ENCODE measurements at places on chromosomes 11 and 22. TPM values are rescaled to one million over a fixed set of nuclear protein-coding genes. Genes with fewer than 3 reads are reported as not detected.

- DNase-seq: no peak
Measured at GRCh38 chr11:94148189-94148588, 19.5 kb downstream of the PANX1 start.

DNA sequence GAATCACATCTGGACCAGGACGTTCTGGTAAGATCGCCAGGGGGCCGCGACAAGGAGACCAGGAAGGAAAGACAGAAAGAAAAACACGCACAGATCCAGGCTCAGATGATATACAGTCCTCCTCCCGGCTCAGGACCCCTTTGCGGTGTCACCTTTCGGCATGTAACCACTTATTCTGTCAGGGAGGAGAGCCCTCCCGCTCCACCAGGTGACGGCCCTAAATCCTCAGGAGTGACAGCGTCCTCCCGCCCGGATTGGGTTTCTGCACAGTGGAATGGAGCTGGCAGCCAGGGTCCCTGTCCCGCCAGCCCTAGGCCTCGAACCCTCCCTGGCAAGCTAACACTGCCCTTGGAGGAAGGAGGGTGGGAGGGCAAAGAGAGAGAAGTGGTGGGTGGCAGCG, 24.3 kb upstream of the KCNQ1OT1 start:
- DNase-seq: no peak

DNA sequence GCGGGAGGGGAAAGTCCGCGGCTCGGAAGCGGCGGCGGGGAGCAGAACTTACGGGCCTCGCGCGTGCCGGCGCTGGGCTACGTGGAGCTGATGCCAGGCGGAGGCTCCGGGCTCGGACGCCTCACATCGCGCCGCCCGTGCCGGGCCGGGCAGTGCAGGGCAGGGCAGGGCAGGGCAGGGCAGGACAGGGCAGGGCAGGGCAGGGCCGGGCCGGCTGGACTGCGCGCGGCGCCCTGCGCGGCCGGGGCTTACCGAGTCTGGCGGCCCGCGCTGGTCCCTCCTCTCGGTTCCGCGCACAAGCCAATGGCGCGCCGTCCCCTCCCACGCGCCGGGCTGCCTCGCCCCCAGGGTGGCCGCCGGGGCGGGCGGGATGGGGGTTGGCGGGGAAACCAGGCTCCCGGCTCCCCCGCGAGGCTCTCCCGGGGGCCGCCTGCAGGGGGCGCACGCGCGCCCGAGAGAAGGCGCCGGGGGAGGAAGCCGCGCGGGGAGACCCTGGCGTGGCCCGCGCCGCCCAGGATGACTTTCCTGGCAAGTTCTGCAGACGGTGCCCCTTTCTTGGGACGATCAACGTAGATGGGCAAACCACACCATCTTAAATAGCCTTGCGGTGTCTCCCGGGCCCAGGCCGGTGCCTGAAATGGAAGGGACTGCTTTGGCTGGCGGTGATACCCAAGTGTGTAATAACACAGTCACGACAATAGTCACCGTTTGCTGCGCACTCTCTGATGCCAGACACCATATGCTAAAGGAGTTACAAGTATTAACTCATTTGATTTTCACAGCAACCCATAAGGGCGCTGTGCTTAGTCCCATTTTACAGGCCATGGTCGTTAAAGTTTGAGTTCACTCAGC, at the start of gene TP53I11:
Gene TP53I11, minus strand, starts transcription at position 259 of the 852 bp plus-strand sequence. CDS start 12,548 bp downstream, outside the sequence.
- peak; percentile 68 for DNase-seq

DNA sequence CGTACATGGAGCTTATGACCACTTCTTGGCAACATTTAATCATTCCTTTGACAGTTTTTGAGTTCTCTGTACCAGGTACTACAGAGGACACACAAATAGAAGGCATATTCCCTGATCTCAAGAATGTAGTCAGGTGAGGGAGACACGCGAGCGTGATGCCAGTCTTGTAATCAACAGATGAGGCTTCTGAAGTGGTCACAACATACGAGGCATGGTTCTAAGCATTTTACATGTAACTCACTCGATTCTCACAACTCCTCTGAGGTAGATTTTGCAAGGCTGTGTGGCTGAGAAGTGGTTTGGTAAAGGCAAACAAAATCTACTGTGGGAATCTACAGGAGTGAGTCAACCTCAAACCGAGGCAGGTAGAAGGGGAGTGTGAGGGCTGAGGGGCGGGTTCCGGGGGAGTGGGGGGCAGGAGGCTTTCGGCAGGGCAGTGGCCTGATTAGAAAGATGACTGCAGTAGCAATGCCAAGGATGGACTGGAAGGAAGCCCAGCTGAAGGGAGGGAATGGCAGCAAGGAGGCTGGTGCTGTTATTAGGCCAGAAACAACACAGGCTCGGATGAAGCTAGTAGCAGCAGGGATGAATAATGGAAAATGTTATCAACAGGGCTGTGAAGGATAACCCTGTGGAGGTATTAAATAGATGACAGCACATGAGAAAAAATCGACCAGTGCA, 63.8 kb downstream of the ST14 start:
- no peak for DNase-seq

DNA sequence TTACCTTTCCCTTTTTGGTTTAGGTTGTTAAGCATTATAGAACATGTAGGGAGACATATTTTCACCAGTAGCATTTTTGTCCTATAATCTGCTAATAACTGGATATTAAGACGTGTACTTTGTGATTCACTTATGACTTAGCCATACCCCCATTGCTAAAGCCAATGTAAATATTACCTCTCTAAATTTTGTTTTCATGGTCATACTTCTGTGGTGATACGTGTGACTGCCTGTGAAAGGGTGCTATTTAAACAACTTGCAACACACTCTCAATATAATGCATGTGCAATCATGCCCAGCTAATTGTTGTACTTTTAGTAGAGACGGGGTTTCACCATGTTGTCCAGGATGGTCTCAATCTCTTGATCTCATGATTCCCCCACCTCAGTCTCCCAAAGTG, 36.2 kb upstream of the PAK1 start:
- no peak for DNase-seq

DNA sequence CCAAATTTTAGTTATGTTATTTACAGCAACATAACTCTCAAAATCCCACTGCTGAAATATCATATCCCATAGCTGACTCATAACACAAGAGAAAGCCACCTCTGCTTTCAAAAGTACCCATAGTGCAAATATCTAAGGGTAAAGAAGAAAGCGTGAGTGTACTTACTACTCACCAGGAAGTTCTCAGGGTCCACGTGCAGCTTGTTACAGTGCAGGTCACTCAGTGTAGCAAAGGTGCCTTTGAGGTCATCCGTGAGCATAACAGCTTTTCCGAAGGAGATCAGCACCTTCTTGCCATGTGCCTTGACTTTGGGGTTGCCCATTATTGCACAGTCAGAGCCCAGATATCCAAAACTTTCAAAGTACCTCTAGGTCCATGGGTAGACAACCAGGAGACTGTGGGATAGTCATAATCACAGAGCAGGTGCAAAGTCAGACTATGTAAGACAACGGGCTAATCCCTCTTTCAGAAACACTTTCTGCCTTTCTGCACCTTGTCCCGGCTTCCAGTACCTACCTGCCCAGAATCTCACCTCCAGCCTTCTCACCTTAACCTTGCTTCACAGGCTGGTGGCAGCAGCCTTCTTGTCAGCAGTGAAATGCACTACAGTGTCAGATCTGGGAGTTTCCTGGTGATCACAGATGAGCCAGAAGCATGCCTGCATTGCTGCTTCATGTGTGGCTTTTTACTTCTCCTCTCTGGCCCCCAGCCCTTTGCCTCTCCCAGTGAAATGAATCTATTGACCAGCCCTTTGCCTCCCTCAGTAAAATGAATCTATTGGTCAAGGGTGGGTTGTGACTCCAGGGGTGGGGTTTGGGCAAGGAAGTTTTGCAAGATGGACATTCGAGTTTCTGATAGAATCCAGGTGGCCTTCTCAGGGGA, 6.5 kb downstream of the HBG1 start:
- no peak for DNase-seq

The CNGA4 gene
- total RNA-seq: not detected

DNA sequence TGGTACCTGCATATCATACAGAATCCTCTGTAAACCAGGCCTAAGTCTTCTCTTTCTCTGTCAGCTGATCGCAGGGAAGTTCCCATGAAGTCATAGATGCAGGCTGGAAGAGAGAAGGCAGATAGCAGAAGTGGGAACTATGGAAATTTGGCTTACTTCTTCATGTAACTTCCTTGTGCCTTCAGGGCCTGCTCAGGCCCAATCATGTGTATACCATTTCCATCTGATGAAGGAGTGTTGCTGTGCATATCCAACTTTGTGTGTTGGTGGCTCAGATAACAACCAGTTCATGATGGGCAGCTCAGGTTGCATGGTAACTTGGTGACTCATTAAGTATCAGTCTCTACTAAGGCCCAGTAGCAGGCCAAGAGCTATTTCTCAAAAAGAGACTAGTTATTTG, 53.1 kb upstream of the CEP295 start:
- no peak for DNase-seq

GRCh38 chr22:46933040-46933930, 170.8 kb downstream of the TBC1D22A start:
- DNase-seq: no peak

- no peak for DNase-seq
Measured at GRCh38 chr22:20621162-20621561, 113.8 kb downstream of the MED15 start.

The CCDC81 gene
- total RNA-seq: 2.1 TPM

DNA sequence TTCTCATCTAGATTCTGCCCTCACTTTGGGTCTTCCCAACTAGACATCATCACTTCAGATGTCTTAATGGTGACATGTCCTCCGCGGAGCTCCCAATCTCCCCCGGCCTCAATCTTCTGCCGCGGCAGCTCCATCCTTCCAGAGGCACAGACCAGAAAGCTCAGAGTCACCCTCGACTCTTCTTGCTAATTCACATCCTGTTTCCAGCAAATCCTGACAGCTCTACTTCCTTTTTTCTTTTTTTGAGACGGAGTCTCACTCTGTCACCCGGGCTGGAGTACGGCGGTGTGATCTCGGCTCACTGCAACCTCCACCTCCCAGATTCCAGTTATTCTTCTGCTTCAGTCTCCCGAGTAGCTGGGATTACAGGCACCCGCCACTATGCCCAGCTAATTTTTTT, 54.5 kb downstream of the CACNG2 start:
- no peak for DNase-seq

DNA sequence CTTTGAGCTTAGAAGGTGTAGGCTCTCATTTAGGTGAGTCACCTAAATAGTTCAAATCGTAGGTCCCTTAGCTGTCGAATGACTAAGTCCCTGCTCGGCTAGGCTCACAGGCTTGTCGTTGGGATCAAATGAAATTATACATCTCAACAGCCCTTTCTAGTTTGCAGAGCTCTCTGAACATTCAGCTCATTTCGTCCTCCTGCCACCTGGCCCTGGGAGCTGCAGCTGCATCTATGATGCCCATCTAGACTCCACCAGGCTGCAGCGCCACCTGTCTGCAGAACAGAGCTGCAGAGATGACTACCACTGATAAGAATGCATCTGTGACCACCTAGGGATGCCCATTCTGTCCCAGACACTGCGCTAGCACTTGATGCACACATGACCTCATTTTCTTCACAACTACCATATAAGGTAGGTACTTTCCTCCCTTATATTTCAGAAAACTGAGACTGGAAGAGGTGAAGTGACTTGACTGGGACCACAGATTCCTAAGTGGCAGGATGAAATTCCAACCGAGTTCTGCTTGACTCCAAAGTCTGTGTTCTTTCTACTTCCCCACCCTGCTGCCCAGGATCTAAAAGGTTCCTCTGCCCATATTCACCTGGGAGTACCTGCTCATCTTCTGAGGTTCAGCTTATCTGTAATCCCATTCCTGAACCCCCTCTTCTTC, 141.1 kb upstream of the NARS2 start:
- DNase-seq: peak; percentile 68

- DNase-seq: no peak
Measured at GRCh38 chr11:102994105-102994504, 38.6 kb upstream of the MMP13 start.

The GRM5 gene
- total RNA-seq: 0.45 TPM

GRCh38 chr11:56890584-56891305, 98.0 kb upstream of the OR5AK2 start:
- DNase-seq: no peak

DNA sequence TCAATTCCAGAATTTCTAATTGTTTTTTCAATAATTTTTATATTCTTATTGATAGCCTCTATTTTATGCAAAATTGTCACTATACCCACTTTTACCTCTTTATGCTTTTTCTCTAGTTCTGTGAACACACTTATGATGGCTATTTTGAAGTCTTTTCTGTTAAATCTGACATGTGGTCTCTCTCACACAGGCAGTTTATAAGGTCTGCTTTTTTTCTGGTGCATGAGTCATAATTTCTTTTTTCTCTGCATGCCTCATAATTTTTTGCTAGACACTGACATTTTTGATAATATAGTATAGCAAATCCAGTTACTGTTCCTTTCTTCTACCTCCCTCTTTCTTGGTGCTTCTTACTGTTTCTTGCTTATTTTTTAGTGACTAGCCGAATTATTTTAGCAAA, 36.0 kb downstream of the ZBTB44 start:
- no peak for DNase-seq

Data from neural crest cell (in vitro differentiated cells).